ENCODE measurements at places on chromosomes 6 and 20.

- DNase-seq: peak; percentile 41
Observed at GRCh38 chr6:36590237-36590636, 3.9 kb upstream of the SRSF3 start.

DNA sequence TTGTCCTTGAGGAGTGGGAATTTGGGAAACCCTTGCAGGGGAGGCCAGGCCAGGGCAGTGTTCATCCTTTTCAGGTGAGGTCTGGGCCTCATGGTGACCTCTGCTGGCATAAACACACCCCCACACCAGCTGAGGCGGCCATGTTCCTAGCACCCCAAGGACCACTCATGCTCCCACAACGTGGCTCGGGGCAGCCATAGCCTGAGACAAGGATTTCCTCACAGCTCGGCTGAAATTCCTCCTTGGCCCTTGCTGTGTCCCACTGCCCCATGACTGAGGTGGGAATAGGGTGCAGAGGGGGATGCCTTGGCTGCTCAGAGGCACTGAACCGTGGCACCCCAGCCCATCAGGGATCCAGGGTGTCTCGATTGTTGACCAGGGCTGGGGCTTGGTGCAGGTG is 27.3 kb upstream of the SPDEF start:
- no peak for DNase-seq

DNA sequence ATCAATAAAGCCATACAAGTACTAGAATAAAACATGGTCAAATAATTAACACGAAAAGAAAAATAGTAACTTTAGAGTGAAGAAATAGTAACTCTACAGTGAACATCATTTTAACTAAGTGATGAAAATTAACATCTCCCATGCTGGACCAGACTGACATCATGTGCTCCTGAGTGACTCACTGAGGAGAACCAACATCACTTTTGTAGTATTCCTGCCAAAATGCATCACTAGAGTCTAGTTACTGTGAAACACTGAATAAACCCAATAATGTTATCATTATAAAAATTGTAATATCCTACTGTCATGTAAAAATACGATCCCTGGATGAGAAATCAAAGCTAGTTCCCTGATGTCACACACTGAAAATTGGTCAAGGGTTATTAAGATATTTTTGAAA is 361.3 kb downstream of the CD109 start:
- no peak for DNase-seq

GRCh38 chr6:53888931-53889330 is 94.1 kb downstream of the LRRC1 start:
- DNase-seq: peak; percentile 26

GRCh38 chr6:21613809-21614208 is 20.3 kb downstream of the SOX4 start:
- no peak for DNase-seq

DNA sequence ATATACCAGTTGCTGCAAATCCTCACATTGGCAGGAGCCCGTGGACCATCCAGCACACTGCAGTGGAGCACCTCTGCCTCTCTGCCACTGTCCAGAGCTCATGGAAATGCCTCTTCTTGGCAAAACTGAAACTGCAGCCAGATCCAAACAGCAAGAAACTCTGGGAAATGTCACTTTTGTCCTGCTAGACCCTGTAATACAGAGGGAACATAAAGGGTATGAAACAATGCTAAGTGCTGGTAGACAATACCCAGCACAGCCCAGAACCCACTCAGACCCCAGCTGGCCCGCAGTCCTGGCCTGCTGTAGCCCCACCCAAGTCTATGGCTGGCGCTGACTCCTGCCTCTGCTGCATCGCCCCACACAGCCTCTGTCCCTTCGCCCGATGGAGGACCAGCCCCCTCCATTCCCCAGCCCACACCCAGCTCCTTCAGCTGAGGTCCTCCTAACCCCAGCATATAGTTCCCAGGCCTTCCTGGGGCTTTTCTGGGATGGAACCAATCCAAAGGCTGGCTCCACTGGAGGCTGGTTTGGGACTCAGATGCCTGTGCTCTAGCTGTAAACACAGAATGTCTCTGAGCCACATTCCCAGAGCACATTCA is 242.5 kb downstream of the LRFN2 start:
- no peak for DNase-seq

All from foreskin melanocyte (primary cell).